Inflammatory macrophage (primary cell): ENCODE measurements at places on chromosomes 11 and 22.

DNA sequence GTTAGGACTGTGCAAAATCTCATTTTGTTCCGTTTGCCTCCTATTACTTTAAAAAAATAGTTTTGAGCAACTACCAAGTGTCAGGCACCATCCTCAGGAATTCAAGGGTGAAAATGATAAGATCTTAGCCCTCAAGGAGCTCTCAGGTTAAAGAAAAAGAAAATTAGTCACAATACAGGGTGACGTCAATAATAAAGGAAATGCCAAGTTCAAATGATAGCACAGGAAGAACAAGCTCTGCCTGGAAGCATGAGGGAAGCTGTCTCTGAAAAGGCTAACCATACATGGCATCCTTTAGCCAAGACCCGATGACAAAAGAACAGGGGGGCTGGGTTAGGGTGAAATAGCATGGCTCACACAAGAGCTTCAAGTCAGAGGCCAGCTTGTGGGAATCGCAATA is 11.1 kb upstream of the MPZL2 start:
- DNase-seq: no peak

- DNase-seq: peak; percentile 63
These were observed 28.3 kb upstream of the WNT11 start for GRCh38 chr11:76234416-76235232.

DNA sequence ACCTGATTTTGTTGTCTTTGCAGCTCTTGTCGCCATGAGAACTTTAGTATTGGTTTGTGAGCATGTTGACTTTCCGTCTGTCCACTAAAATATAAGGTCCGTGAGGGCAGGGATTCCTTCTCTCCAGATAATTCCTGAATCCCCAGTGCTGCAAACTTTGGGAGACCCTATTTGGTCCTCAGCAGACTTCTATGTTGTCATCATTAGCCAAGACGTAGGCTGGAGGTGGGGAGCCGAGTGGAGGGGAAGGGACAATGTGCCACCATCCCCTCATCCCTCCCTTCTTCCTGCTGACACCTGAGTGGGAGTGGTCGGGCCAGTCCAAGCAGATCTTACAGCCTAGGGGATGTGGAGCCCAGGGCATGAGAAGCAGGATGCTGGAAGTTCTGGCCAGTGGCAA is 690.6 kb downstream of the TBC1D22A start:
- no peak for DNase-seq

GRCh38 chr22:40330086-40330485 is 16.2 kb upstream of the ADSL start:
- no peak for DNase-seq

DNA sequence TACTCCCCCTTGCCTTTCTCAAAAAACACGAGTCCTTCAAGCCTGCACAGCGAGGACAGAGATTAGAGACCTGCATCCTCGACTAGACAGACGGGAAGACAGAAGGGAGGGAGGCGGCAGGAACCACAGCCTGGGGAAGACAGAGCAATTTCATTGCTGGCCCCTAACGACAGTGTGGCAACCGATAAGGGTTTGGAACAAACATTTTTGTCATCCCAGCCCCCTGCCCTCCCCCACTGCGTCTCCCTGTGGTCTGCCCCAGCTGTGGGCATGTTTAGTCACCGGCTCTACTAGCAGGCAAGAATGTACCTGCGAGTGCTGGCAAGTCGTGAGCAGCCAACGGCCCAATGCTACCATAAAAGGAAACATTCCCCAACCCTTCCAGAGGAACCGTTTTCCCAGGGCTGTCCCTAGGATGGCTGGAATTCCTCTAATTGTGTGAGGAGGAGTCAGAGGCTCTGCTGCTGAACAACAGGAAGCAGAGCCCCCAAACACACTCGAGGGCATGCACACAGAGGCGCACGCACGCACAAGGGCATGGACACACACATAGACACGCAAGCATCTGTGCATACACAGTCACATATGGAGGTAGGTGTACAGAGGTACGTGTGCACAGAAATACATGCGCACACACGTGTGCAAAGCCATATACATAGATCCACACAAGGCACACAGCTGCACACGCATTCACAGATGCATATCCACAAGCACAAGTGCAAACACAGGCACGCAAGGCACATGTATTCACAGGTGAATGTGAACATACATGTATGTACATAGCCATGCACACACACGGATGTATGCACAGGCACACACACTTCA is 58.3 kb downstream of the MYH9 start:
- no peak for DNase-seq

- peak; percentile 68 for DNase-seq
These were observed 52.3 kb upstream of the FDX1 start for GRCh38 chr11:110377434-110377833.

GRCh38 chr22:35275580-35275979 is 18.3 kb downstream of the HMGXB4 start:
- DNase-seq: no peak

DNA sequence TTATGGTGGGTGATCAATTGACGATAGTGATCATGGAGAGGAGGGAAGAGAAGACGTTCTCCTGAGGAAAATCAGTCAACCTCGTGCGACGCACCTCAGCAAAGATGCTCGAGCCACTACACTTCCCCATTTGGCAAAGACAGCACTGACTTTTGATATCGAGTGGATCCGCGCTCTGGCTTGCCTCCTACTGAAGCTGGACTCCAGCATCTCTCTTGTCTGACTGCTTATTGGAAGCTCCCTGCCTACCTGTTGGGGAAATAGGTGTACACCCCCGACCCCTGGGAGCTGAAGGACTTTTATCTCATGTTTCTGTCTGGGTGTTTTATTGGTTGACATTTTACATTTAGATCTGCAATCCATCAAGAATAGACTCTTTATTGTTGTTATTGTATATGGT is 476.8 kb upstream of the B3GAT1 start:
- DNase-seq: no peak

GRCh38 chr22:49197986-49198704 is 629.5 kb downstream of the BRD1 start:
- no peak for DNase-seq

GRCh38 chr11:114196997-114197703 is 99.0 kb upstream of the NNMT start:
- DNase-seq: no peak

- DNase-seq: no peak
These were observed 79.1 kb upstream of the CLPB start for GRCh38 chr11:72513411-72513810.

DNA sequence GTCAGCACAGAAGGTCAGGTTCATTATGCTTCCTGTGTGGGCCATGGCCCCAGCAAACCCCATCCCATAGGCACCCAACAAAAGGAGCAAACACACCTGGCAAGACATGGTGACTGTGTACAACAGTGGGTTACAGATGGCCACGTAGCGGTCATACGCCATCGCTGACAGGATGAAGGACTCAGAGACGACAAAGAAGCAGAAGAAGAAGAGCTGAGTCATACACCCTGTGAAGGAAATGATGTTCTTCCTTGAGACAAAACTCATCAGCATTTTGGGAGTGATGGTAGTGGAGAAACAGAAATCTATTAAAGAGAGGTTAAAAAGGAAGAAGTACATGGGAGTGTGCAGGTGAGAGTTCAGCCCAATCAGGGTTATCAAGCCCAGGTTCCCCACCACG is 309 bp downstream of the OR8B12 start:
- DNase-seq: peak; percentile 3

DNA sequence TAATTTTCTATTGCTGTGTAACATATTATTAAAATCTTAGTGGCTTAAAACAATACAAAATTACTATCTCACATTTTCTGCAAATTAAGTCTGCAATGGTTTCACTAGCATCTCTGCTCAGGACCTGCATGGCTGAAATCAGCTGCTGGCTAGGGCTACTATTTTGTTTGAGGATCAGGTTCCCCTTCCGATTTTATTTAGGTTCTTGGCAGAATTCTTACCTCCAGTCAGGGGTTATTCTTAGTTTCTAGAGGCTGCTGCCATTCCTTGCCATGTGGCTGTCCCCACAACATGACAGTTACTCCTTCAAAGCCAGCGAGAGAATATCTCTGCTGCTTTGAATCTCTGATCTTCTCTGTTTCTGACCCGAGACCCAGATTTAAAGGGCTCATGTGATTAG is 424.5 kb upstream of the ANO5 start:
- no peak for DNase-seq

GRCh38 chr11:134366254-134366653 is 34.5 kb downstream of the GLB1L2 start:
- DNase-seq: no peak

DNA sequence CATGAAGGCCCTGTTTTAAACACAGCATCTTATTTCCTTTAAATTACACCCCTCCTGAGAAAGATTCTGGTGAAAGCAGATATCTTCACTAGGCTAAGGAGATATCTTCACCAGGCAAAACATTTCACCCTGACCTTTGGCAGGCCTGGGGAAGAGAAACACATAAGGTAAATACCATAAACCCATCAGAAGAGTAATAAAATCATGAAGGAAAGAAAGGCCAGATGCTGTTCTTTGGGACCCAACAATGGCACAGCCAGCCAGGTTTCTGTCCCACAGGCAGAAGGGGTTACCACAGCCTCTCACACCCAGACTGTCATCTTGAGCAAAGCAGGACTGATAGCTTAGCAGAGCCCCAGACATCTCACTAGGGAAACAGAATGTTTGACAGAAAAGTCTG is 125.4 kb downstream of the CCDC34 start:
- no peak for DNase-seq

GRCh38 chr11:63530021-63530420 is 6.6 kb upstream of the PLAAT4 start:
- no peak for DNase-seq
